NAMALWA (cell line): ENCODE measurements at places on chromosomes 16 and 17.

GRCh38 chr16:28974007-28974436 lies 556 bp upstream of the SPNS1 start:
- DNase-seq = no peak

GRCh38 chr17:75550139-75550465 lies 24.6 kb downstream of the LLGL2 start:
- DNase-seq = no peak

GRCh38 chr16:72946474-72947194 lies 101.3 kb downstream of the ZFHX3 start:
- DNase-seq = no peak

DNA sequence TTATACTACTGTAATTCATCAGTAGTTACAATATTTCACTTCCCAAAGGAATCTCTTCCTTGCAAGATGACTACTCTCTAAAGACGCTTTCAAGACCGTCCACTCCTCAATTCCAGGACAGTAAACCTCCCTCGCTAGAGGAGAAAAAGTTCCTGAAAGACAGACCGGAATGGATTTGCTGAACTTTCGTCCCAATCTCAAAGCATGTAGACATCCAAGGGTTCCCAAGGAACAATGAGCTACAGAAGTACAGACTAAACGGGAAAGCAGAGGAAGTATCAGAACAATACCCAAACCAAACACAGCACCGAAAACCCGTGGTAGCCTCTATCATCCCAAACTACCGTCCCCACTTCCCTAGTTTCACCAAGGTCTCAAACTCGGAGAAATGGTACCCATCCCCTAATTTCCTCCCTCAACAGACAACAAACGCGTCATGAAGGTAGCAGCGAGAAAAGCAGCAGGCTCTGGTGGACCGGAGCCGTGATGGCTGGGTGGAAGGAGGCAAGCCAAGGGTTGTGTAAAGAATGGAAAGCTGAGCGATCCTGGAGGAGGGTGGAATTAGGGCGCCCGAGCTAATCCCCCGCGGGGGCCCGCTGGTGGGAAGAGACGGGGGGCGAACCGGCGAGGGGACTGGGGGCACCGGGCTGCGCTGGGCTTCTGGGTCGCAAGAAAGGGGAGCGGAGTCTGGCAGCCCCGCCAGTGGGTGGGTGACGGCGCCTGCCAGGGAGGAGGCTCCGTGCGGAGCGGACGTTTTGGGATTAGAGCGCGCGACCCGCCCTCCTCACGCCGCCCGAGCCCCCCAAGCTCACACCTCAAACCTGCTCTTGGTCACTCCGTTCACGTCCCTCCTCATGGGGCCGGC lies 647 bp downstream of the FBXL20 start:
- peak; percentile 31 for DNase-seq

DNA sequence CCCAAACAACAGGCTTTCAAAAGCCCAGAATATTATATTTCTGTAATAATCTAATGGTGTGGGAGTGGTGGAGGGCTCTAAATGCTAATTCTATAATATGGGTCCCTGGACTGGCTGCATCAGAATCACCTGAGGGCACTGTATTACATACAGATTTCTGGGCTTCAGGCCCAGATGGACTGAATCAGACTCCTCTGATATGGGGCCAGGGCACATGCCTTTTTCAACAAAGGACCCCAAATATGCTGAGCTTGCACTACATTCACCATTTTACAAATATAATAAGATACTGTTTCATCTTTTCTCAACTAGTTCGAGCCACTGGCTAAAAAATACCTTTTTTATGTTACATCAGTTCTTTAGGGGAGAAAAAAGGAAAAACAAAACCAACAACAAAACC lies 309.7 kb downstream of the MAP2K6 start:
- DNase-seq = no peak

DNA sequence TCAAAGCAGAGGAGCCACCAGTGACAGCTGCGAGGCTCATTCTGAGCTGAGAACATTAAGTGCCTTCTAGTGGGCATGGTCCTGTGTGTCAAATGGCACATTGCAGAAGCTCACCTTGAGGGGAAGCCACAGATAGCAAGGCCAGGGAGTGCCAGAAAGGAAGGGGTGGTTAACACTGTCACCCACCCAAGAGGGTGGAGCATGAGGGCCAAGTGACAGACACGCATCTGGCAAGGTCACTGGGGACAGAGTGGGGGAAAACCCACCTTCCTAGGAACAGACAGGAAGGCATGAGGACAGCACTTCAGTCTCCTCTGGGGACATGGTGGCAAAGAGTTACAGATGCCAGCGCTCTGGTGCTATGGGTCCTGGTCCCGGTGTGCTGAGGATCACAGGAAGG lies 22.1 kb downstream of the NUBP1 start:
- no peak for DNase-seq

GRCh38 chr16:16150117-16150877 lies 73.0 kb downstream of the ABCC6 start:
- no peak for DNase-seq

- DNase-seq = no peak
Measured at GRCh38 chr17:73932216-73932749, 271.2 kb upstream of the RPL38 start.

GRCh38 chr17:41322094-41322902 lies 6.8 kb upstream of the KRTAP17-1 start:
- peak; percentile 68 for DNase-seq

GRCh38 chr17:1705004-1705403 lies 5.2 kb downstream of the TLCD2 start:
- DNase-seq = no peak

GRCh38 chr16:57039148-57039812 lies 49.9 kb downstream of the NLRC5 start:
- DNase-seq = peak; percentile 82

- DNase-seq = peak; percentile 42
Measured at GRCh38 chr16:30354423-30355143, 525 bp downstream of the CD2BP2 start.

- DNase-seq = no peak
Measured at GRCh38 chr16:48617711-48618148, 7.8 kb upstream of the N4BP1 start.
